ENCODE measurements at places on chromosomes 6 and 20. TPM values are rescaled to one million over a fixed set of nuclear protein-coding genes. Genes with fewer than 3 reads are reported as not detected.
A peak's percentile ranks its signal among the peaks of the same experiment; 100 is the strongest.

GRCh38 chr6:50820869-50821264 lies 2.2 kb downstream of the TFAP2B start:
- DNase-seq, result no peak

- DNase-seq, result no peak
These were observed 44.8 kb downstream of the MYB start for GRCh38 chr6:135225911-135226310.

GRCh38 chr20:57618091-57618763 lies 2.0 kb downstream of the ZBP1 start:
- peak; percentile 67 for DNase-seq

DNA sequence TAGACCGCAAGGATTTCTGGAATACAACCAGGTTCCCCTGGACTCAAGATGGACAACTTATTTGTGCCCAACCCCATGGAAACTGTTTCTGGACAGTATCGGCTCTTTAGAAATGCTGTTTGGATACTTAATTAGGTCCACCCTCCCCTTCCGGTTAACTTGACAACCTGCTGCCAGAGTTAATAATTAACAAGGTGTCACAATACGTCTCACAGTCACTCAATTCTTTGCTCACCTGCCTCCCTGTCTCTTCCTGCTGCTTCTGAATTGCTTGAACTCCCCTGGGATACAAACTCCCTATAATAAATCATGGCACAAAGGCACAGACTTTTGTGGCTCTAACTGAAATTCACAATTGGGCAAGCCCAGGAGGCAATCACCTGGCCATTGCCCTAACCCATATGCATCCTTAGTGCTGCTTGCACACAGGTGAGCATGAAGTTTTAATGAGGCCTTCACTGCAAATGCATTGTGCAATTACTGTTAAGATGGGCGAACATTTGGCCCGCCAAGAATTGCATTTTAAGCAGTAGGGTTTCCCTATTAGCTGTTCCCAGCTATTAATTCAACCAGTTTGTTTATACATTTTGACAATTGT lies 504.4 kb upstream of the NOX3 start:
- no peak for DNase-seq

Gene DNAH8
- total RNA-seq, result 0.03 TPM

- no peak for DNase-seq
These were observed 154.0 kb downstream of the TSHZ2 start for GRCh38 chr20:53126185-53126584.

Gene C20orf202
- total RNA-seq, result 0.66 TPM

- DNase-seq, result no peak
These were observed 263.4 kb upstream of the MAN1A1 start for GRCh38 chr6:119612911-119613381.

DNA sequence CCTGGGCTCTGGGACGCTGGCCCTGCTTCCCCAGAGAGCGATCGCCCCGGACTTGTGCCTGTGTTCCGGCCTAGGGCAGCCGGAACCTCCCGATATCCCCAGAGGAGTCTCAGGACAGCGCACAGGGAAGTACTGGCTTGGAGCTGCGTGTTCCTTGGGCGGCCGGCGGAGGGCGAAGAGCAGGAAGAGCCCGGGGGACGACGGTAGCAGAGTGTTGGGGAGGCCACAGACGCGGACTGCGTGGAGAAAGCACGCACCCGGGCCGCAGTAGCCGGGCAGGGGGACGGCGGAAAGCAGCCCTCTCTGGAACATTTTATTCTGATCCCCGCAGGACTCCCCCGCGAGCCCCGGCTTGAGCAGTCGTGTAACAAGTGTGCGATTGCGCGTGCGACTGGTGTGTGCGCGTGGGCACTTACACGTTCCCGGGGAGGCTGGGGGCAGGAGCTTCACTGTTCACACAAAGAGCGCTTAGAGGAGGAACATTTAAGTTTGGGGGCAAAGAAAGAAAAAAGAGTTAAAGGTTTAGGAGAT lies 36.1 kb downstream of the NCR2 start:
- DNase-seq, result peak; percentile 37

DNA sequence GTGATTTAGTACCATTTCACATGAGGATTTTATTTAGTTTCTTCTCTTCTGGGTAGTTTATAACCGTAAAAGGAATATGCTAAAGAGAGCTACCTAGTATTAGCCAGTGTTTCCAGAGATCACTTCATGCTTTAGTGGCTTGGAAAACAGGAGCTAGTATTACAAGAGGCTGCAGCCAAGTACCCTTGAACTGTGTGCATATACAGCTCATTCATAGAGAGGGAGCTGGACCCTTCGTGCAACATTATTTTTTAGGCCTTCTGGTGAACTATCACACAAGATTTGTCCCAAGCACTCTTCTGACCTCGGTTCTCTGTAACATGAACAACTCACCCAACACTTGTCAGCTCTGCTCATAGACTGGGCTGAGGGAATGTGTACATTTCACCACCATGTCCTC lies 74.9 kb upstream of the RIN2 start:
- no peak for DNase-seq

GRCh38 chr6:3301506-3301905 lies 42.8 kb downstream of the PSMG4 start:
- DNase-seq, result no peak

Gene HNF4A
- total RNA-seq, result 74.4 TPM

DNA sequence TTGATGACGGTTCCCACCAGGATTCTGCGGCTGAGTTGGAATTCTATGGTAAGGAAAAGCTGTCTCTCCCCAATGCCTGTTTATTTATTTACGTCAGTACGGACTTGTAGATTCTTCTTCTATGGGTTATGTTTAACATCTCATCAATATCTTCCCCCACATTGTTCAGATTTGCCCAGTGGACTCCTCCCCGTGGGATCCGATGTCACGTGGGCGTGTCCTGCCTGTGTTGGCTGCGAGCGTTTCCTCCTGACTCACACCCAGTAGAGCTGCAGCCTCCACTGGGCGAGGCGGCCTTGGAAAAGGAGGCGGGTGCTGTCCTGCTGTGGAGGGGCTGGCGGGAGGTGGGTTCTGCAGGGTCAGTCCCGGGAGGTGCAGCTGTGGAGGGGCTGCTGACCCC lies 46.8 kb upstream of the SLCO4A1 start:
- DNase-seq, result peak; percentile 77

DNA sequence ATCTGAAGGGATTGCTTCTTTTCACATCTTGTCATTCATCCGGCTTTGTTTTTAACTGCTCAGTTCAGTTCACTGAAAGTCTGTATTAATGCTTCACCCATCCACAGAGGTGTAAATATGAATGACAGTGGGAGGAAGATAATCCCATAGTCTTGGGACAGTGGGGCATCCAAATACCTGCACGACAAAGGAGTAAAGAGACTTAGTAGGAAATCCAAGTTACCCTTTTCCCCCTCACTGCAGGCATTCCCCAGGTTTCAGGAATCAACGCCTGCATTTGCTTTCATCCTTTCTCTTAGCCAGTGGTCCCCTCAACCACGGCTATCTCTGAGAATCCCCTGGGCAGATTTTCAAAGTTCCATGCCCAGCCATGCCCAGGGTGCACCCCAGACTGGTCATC lies 110.2 kb downstream of the MYLK4 start:
- DNase-seq, result no peak

Gene NMBR
- total RNA-seq, result not detected

Measured in mucosa of gallbladder (tissue), 1 donor.